ENCODE measurements at places on chromosomes 1 and 21. TPM values are rescaled to one million over a fixed set of nuclear protein-coding genes. Genes with fewer than 3 reads are reported as not detected.

The PCP4 gene
- polyA plus RNA-seq: 1.5 TPM

The TTC34 gene
- 0.23 TPM for polyA plus RNA-seq

The FMO2 gene
- polyA plus RNA-seq: not detected

The LAMC1 gene
- 47.6 TPM for polyA plus RNA-seq

The CYP4A11 gene
- not detected for polyA plus RNA-seq

The S100A7 gene
- not detected for polyA plus RNA-seq

The TNFRSF25 gene
- polyA plus RNA-seq: 26.1 TPM

The SYNC gene
- not detected for polyA plus RNA-seq

The KIF14 gene
- polyA plus RNA-seq: 1.8 TPM
